ENCODE measurements at places on chromosomes 16 and 17. TPM values are rescaled to one million over a fixed set of nuclear protein-coding genes. Genes with fewer than 3 reads are reported as not detected.

The STXBP4 gene
- 5.5 TPM for total RNA-seq

The ADAD2 gene
- not detected for total RNA-seq

The AIPL1 gene
- total RNA-seq = not detected

The CSF3 gene
- 0.96 TPM for total RNA-seq

The MEIOB gene
- total RNA-seq = 0.24 TPM

The CSH1 gene
- not detected for total RNA-seq

The ERBB2 gene
- total RNA-seq = 36.6 TPM

The INCA1 gene
- 0.21 TPM for total RNA-seq

The CARHSP1 gene
- 65.6 TPM for total RNA-seq

The SLC22A31 gene
- not detected for total RNA-seq

The SNX20 gene
- total RNA-seq = not detected

The SCGB1C2 gene
- not detected for total RNA-seq

The DPEP3 gene
- total RNA-seq = not detected

The RSL1D1 gene
- total RNA-seq = 120 TPM

The FMNL1 gene
- total RNA-seq = 6.0 TPM

The CPNE2 gene
- 17.4 TPM for total RNA-seq

The CLEC18C gene
- total RNA-seq = 1.4 TPM

The RNF222 gene
- 0.43 TPM for total RNA-seq

The GNAO1 gene
- total RNA-seq = 0.24 TPM

The SLC13A2 gene
- total RNA-seq = not detected

The TMEM231 gene
- 7.7 TPM for total RNA-seq

The SPHK1 gene
- 55.6 TPM for total RNA-seq

The CARD14 gene
- 3.1 TPM for total RNA-seq

The CCDC78 gene
- total RNA-seq = 2.2 TPM

The MYH2 gene
- not detected for total RNA-seq

The ACAP1 gene
- 1.9 TPM for total RNA-seq

The TPSAB1 gene
- total RNA-seq = not detected

The HAP1 gene
- total RNA-seq = 1.2 TPM

The NUFIP2 gene
- total RNA-seq = 26.5 TPM

The TBC1D26 gene
- total RNA-seq = not detected

The NHLRC4 gene
- not detected for total RNA-seq

The TBC1D3B gene
- 0.48 TPM for total RNA-seq

The TBX21 gene
- not detected for total RNA-seq

The PRRT2 gene
- not detected for total RNA-seq

The TMIGD1 gene
- total RNA-seq = not detected

The PABPN1L gene
- total RNA-seq = not detected

The HAS3 gene
- 35.4 TPM for total RNA-seq

The SULT1A4 gene
- total RNA-seq = not detected

The DUXB gene
- total RNA-seq = not detected

The SLC47A2 gene
- under 0.01 TPM for total RNA-seq

The MT1M gene
- 12.5 TPM for total RNA-seq
